ENCODE measurements at places on chromosomes 12 and 14. TPM values are rescaled to one million over a fixed set of nuclear protein-coding genes. Genes with fewer than 3 reads are reported as not detected.

GRCh38 chr12:63843254-63843720 is 1.2 kb upstream of the SRGAP1 start:
- DNase-seq, result no peak

GRCh38 chr12:89176676-89177075 is 175.6 kb downstream of the DUSP6 start:
- no peak for DNase-seq

DNA sequence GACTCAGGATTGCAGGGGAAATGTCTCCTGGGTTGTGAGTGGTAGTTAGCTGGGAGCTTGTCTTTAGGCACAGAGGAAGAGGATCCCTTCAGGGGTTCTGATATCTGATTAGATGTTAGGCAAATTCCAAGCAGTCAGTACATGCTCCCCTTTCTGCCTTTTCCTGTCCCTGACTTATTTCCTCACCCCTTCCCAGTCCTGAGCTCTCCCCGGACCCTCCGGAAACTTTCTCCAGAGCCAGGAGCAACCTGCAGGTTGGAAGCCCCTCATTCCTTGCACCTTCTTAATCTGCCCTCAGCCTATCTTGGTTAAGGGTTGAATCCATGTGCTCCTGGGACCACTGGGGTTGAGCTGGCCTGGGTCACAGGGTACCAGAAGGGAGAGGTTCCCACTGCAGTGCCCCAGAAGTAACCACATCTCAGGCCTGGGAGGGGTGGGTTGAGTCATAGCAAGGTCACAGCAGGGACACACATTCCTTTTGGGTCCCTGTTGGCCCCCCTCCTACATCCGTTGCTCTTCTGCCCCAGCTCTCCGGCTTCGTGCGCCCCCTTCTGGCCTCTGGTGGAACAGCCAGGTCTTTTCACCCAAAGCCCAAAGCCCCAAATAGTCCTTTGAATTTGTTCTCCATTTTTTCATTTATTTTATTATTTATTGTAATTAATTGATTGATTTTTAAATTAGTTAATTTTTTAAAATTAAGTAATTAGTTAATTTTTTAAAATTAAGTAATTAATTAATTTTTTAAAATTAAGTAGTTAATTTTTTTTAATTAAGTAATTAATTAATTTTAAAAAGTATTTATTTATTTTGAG is 1.8 kb downstream of the IGFBP6 start:
- DNase-seq, result peak; percentile 86

DNA sequence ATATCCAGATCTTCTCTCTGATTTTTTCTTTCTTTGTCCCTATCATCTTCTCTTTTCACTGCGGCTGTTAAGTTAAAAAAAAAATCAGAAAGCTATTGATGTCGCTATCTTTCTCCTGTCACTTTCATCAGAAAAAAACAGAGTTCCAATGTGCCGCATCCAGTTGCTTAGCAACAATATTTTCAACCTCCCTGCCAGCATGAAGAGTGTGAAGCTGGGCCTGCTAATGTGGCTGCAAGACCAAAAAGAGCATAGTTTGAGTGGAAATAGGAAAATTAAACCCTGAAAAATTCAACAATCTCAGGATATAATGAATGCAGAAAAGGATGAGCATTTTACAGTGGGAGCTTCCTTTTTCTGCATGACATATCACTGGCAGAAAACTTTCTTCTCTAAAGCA is 1025.4 kb upstream of the LRFN5 start:
- DNase-seq, result no peak

GRCh38 chr14:60257865-60258264 is 8.8 kb downstream of the PPM1A start:
- no peak for DNase-seq

DNA sequence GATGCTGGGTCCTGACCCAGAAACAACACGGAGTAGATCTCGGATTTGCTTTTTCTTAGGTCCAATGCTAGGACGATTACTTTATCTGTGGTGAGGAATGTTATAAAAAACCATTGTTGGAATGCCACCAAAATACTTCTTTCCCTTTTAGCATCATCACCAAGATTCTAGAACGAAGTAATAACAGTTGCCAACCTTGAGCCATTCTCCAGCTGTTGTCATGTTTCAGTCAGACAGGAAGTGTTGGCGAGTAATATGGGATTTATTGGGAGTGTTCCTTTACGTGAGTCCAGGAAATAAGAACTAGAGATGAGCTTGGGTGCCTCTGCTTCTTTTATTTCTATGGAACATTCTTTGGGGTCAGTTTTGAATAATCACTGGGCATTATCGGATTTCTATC is 892.9 kb downstream of the DIO2 start:
- no peak for DNase-seq

- DNase-seq, result no peak
These were observed 1.5 kb downstream of the AQP6 start for GRCh38 chr12:49974231-49974675.

The OR6C2 gene
- not detected for total RNA-seq

The ARG2 gene
- total RNA-seq, result 2.6 TPM

The LMNTD1 gene
- not detected for total RNA-seq

All from T-cell (primary cell).